Epithelial cell of esophagus (primary cell): ENCODE measurements at places on chromosomes 4 and X.
A peak's percentile ranks its signal among the peaks of the same experiment; 100 is the strongest.

DNA sequence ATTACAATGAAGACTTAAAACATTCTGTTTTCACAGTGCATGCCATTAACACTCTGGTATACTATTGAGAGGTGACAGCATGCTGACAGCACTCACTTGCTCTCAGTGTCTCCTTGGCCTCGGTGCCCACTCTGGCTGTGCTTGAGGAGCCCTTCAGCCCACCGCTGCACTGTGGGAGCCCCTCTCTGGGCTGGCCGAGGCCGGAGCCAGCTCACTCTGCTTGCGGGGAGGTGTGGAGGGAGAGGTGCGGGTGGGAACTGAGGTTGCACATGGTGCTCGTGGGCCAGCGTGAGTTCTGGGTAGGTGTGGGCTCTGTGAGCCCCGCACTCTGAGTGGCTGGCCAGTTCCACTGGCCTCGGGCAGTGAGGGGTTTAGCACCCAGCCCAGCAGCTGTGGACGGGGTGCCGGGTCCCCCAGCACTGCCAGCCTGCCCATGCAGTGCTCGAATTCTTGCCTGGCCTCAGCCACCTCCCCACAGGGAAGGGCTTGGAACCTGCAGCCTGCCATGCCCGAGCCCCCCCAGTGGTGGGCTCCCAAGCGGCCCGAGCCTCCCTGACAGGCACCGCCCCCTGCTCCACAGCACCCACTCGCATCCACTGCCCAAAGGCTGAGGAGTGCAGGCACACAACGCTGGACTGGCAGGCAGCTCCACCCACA is 135.3 kb upstream of the AR start:
- DNase-seq: no peak

- peak; percentile 17 for DNase-seq
Measured at GRCh38 chr4:152360045-152360410, 175.9 kb downstream of the FBXW7 start.

DNA sequence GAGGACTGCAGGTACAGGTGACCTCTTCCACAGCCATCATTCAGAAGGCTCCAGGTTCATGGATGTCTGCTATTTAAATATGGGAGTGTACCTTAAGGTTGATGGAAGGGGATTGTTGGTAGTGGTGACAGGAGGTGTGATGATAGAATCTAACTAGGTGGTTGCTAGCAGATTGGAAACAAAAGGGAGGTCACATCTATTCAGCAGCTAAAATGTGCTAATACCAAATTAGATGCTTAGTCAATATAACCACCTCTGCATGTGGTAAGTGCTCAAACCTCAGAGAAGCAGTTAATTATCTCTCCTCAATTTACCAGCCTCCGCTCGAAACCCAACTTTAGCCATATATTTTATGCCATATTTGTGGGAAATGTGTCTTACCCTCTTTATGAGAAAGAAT is 98.7 kb upstream of the CCSER1 start:
- DNase-seq: no peak

GRCh38 chrX:82335772-82336171 is 1133.9 kb downstream of the SH3BGRL start:
- peak; percentile 26 for DNase-seq

- DNase-seq: no peak
Measured at GRCh38 chr4:56078866-56079265, 130.1 kb downstream of the CEP135 start.

- DNase-seq: no peak
Measured at GRCh38 chr4:88230969-88231771, 53.2 kb downstream of the PPM1K start.

DNA sequence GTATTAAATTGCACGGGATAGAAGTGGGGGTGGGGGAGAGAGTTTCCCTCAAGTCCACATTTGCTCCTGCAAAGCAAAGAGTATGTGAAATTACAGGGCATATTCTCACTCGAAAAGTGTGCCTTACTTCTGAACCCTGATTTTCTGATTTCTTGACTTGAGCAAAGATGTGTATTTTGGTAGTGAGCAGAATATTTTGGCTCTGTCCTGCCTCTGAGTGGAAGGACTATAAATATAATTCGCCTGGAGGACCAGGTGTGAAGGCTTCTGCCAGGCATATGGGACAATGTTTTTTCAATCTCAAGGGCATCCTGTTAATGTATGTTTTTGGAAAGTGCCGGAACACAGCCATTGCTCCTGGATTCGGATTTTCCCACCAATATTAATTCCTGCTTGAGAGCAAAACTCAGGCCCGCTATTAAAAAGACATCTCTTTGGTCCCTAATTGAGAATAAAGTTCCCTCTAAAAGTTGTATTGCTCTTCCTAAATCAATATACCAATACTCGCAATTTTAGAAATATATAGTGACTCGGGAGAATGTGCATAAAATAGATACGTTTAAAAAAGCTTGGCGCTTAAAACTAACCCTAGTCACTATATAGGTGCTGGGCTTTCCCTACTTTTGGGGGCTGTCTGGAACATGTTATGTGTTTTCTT is 15.3 kb upstream of the PITX2 start:
- no peak for DNase-seq

DNA sequence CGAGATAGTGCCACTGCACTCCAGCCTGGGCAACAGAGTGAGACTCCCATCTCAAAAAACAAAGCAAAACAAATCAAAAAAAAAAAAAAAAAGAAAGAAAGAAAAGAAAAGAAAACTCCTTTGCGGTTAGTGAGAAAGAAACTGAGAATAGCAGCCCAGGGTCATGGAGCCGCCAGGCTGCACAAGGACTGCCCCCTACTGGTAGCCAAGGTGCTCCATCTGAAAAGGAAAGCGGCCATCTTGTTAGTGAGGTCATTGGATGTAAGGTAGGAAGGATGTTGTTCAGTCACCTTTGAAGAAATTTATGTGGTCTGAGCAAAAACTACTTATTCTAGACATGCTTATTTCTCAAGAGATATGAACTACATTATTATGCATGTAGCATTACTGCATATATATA is 660.6 kb upstream of the TENM3 start:
- no peak for DNase-seq

DNA sequence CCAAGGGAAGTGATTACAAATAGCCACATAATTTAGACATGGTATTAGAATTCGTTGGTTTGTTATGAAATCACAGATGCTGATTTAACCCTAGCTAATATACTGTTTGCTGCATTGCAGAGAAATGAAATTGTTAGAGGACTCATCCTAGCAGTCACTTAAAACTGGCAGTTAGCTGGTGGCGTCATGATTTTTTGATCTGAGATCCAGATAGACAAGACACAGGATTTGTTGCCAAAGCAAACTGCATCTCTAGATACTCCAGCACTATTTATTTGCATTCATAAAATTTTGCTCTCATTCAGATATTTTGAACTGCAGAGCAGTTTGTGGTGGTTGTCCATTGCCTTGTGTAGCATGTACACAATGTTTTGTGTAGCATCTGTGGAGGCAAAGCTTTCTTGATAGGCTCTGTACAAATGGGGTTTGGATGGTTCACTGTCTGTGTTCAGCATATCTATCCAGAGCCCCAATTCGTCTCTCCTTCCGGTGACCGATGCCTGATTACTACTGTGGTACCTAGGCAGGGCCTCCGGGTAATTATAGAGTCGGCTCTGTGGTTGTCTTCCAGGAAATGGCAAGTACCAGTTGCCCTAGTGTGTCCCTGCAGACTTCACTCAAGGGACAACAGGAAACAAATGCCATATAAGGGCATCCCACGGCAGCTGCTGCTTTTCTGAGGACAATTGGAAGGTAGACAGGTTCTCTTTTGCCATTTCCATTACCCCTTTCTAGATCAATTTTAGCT is 30.1 kb upstream of the SPARCL1 start:
- no peak for DNase-seq

DNA sequence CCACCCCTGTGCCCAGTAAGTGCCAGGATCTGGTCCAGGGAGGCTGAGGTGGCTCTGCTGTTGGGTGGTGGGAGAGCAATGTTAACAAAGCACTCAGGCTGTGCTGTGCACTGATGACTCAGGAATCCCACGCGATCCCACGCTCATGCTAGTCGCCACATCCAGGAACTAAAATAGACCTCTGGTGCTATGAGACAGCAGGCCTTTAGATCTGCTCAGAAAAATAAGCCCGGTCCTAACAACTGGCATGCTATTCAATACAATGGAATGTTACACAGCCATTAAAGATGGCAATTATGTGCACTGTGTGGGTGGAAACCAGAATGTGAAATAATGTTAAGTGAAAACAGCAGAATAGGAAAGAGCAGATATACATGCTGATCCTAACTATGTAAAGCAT is 26.0 kb downstream of the ARL13A start:
- DNase-seq: peak; percentile 78

GRCh38 chrX:109732017-109732801 is 848 bp downstream of the ACSL4 start:
- DNase-seq: peak; percentile 42

GRCh38 chr4:158786955-158787354 is 18.1 kb downstream of the FNIP2 start:
- DNase-seq: no peak

GRCh38 chr4:77734928-77735327 is 84.2 kb downstream of the CNOT6L start:
- DNase-seq: peak; percentile 8

DNA sequence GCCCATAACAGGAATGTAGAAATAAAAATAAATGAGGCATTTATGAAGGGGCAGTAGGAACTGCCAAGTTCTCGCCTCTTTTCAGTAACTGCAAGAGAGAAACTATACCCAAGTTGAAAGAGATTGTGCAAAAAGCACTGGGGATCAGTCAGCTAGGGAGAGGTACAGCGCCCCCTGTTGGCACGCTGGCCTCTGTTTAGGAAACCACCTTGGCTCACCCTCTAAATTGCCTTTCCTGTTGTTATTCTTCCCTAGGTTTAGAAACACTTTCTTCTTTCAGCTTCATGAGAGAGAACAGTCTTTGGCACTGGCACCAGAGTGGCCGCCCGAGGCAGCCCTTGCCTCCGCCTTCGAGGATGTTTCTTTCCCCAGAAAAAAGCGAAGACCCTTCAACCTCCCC is 348.5 kb downstream of the MID1IP1 start:
- DNase-seq: peak; percentile 60

GRCh38 chr4:89904524-89904923 is 9.9 kb downstream of the MMRN1 start:
- DNase-seq: no peak

GRCh38 chrX:40470830-40471429 is 109.8 kb upstream of the ATP6AP2 start:
- no peak for DNase-seq

- DNase-seq: peak; percentile 1
Measured at GRCh38 chr4:137180349-137180748, 351.9 kb downstream of the PCDH18 start.

- peak; percentile 27 for DNase-seq
Measured at GRCh38 chrX:3697220-3697684, 16.2 kb downstream of the PRKX start.

GRCh38 chr4:175702703-175703102 is 109.4 kb downstream of the GPM6A start:
- no peak for DNase-seq

DNA sequence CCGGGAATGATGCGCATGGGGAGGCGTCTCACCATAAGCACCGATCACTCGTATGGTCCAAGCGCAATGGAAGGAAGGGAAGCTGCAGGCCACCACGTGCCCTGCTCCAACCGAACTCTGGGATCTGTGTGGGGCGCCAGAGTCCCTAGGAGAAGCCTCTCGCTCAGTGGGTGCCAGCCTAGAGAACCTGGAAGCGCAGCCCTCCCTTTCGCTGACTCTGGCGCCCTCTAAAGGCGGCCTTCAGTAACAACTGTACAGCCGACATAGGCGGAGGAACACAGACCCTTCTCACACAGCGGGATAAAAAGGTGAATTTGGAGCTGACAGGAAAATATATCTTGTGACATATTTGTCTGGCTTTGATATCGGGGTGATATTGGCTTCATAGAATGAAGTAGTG is 76.0 kb downstream of the INTS6L start:
- DNase-seq: peak; percentile 38

GRCh38 chr4:98283219-98284189 is 22.3 kb downstream of the RAP1GDS1 start:
- peak; percentile 21 for DNase-seq

- DNase-seq: peak; percentile 81
Measured at GRCh38 chrX:11334165-11334564, 41.0 kb downstream of the AMELX start.

GRCh38 chrX:69125094-69125493 is 40.2 kb downstream of the PJA1 start:
- DNase-seq: no peak

GRCh38 chrX:45208121-45208856 is 7.6 kb upstream of the DIPK2B start:
- DNase-seq: no peak

GRCh38 chr4:152368001-152368400 is 167.9 kb downstream of the FBXW7 start:
- no peak for DNase-seq

GRCh38 chr4:6546681-6547447 is 28.1 kb upstream of the MAN2B2 start:
- DNase-seq: peak; percentile 76

- DNase-seq: no peak
Measured at GRCh38 chrX:13309631-13310030, 10.2 kb downstream of the ATXN3L start.

DNA sequence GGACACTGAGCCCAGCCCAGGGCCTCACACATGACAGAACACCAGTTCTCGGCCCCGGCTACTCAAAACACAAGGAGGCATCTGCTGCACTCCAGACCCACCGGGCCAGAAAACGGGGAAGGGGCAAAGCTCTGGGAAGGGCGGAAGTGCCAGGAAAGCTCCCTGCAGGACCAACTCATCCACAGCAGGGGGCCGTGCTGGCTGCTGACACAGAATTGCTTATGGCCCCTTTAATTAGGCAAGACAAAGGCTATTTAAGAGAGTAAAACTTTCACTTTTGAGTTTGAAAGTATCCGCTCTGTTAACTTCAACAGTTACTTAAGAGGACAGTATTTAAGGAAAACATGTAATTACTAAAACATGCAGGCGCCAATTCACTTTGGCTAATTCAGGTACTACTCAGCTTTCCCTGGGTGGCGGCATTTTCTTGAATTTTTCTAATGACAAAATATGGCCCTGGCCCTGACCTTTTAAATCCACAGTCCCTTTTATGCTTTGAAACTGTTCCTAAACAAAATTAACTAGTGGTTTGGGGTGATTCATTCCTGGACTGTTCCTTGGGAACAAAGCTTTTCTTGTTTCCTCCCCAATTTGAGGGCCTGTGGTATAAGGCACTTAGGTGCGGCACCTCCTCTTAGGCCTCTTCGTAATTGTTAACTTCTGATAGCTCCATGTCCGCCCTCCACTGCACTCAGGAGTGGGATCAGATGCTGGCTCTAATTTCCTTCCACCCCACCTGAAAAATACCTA is 40.4 kb downstream of the NSG1 start:
- DNase-seq: no peak

GRCh38 chr4:119290598-119290997 is 31.3 kb downstream of the FABP2 start:
- no peak for DNase-seq

- peak; percentile 84 for DNase-seq
Measured at GRCh38 chr4:125198916-125199315, 115.8 kb upstream of the FAT4 start.
